Kidney glomerular epithelial cell (primary cell): ENCODE measurements at places on chromosomes 3 and 15.
A peak's percentile ranks its signal among the peaks of the same experiment; 100 is the strongest.

- no peak for DNase-seq
These were observed 50.7 kb downstream of the MYLK start for GRCh38 chr3:123833398-123833785.

- no peak for DNase-seq
These were observed 16.6 kb downstream of the SEMA3F start for GRCh38 chr3:50171540-50172301.

GRCh38 chr3:113264283-113265131, 53.1 kb downstream of the BOC start:
- DNase-seq = no peak

DNA sequence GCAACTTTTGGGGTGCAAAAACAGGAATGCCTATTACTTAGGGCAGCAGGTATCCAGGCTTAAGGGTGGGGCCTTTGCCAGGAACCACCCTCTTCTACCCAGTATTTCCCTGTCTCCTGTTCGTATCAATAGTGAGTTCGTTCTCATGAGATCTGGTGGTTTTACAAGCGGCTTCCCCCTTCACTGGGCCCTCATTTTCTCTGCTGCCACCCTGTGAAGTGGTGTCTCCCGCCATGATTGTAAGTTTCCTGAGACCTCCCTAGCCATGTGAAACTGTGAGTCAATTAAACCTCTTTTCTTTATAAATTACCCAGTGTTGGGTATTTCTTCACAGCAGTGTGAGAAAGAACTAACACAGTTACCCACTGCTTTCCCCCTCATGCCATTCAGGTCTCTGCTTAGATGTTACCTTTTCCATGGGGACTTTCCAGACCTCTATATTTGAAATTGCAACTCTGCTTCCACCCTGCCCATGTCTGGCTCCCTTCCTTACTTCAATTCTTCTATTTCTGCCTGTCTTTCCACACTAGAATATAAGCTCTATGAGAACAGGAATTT, 23.9 kb upstream of the TRA2B start:
- no peak for DNase-seq

DNA sequence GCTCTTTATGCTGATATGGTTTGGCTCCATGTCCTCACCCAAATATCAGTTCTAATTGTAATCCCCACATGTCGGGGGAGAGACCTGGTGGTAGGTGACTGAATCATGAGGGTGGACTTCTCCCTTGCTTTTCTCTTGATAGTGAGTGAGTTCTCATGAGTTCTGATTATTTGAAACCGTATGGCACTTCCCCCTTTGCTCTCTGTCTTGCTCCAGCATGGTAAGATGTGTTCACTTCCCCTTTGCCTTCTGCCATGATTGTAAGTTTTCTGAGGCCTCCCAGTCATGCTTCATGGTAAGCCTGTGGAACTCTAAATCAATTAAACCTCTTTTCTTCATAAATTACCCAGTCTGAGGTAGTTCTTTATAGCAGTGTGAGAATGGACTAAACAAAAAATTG, 107.6 kb downstream of the IMPG2 start:
- no peak for DNase-seq

DNA sequence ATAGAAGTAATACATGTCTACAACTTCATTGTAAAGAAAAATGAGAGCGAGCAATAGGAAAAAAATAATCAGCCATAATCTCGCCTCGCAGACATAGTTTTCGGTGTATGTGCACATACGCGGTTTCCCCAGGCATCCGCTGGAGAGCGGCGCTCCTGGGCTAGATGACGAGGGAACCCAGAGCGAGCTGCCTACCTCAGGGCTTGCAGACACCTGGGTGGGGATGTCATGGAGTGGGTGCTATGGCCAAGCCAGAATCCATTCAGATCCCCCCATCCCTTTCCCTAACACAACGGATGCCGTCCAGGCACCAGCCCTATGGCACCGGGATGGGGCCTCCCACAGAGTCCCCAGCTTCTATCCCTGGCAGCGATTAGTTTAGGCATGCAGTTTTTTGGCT, 4.5 kb upstream of the CFAP100 start:
- DNase-seq = no peak

GRCh38 chr3:181618260-181618659, 93.5 kb upstream of the SOX2 start:
- DNase-seq = no peak

- DNase-seq = peak; percentile 79
These were observed 9.1 kb downstream of the BNC1 start for GRCh38 chr15:83275412-83275811.

GRCh38 chr3:68751888-68752287, 180.5 kb downstream of the TAFA4 start:
- DNase-seq = no peak

DNA sequence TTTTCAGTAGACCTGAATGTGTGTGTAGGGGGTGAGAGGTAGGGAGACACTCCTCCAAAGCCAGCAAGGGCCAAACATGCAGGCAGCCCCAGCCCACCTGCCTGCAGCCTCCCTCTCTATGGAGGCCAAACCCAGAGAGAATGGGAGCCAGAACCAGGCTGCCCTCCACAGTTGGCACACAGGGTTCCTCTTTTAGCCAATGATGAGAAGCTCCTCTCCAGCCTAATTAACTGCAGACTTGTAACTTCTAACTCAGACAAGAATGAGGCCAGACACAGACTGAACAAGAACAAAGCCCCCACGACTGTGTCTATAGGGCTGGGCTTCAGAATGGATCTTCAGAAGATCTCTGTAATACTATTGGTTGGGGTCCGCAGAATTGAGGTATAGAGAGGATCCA, 12.3 kb upstream of the TLE3 start:
- DNase-seq = no peak

- DNase-seq = no peak
These were observed 163.5 kb upstream of the EOMES start for GRCh38 chr3:27885641-27886040.

- DNase-seq = no peak
These were observed 33.4 kb downstream of the CD86 start for GRCh38 chr3:122088531-122088930.

- DNase-seq = no peak
These were observed 12.2 kb upstream of the NMD3 start for GRCh38 chr3:161208931-161209330.

- DNase-seq = no peak
These were observed 8.9 kb upstream of the ZNF619 start for GRCh38 chr3:40468018-40468417.

DNA sequence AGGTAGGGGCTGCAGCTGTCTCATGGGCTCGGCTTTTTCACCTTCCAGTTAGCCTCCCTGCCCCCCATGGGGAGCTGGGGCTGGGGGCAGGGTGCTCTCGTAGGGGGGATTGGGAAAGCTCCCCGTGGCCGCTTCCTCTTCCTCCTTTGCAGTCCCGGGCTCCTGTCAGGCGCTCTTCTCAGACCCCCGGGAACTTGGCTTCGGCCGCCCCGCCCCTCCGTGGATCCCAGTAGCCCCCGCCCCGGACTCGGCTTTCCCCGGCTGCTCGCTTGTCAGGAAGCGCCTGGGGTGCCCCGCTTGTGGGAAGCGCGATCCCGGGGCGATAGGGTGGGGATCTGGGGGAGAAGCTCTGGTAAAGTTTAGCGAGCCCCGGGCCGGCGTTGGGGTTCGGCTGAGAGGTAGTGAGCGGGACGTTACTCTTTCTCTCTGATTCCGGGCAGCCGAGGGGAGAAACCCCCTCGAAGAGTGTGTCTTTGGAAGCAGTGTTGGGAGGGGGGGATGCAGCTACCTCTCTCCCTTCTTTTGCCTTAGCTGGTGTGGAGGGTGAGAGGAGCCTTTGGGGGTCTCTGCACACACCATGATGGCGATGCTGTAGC, 611 bp downstream of the PIAS1 start:
- no peak for DNase-seq

DNA sequence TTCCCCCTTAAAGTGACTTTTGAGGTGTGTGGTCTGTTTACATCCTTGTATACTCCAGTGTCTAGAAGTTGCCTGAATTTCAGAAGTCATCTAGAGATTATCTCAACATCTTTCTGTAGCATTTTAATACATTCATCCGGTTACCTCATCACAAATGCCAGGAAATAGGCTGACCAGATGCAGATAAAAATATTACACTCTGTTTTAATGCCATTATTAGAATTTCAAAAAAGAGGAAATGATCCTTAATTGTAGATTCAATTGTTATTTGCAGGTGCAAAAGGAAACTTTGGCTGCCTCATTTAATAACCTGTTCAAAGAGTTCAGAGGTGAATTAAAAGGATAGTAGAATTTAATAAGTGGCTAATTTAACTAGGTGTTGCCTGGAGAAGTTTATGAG, 290.9 kb downstream of the C3orf38 start:
- DNase-seq = no peak

GRCh38 chr15:51558411-51558810, 64.2 kb downstream of the DMXL2 start:
- DNase-seq = no peak

- DNase-seq = no peak
These were observed 344.8 kb downstream of the ERC2 start for GRCh38 chr3:56123487-56123886.

DNA sequence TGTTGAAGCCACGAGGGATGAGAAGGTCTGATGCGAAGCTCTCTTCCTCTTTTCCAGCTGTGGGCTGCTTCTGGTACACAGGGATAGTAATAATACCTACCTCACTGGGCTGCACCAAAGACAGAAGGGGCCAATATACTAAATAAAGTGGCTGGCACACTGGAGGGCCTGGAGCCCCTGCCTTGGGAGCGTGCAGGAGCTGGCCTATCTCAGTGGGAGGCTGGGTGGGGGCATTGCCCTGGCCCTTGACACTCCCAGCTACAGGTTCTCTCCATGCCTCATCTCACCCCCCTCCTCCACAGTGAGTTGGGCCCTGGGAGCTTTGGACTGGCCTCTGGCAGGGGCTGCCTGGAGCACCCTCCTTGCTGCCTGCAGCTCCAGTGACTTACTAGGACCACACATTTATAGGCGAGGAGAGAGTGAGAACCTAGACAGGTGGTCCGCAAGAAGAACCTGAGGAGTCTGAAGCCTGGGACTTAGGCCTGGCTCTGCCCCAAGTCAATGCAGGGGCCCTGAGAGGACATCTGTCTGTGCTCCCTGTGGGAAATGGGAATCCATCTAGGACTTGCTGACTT, 1.6 kb downstream of the NOX5 start:
- no peak for DNase-seq

- peak; percentile 89 for DNase-seq
These were observed 79.3 kb downstream of the ADAMTSL3 start for GRCh38 chr15:83733206-83733605.

- no peak for DNase-seq
These were observed 115.1 kb upstream of the IQSEC1 start for GRCh38 chr3:13188181-13188779.

DNA sequence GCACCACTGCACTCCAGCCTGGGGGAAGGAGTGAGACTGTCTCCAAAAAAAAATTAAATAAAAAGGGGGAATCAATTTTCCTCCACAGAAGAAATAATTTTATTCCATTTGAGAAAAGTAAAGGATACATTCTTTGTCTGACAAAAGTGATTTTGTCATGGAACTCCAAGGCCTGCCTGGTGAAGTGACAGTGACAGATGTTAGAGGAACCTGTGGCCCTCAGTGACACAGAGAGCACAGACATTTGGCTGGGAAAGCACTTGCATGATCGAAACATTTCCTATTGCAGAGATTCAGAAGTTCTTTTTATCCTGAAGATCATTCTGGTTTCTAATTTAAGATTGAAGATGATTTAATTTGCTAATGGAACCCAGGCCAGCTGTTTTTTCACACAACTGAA, 5.9 kb downstream of the LYSMD4 start:
- DNase-seq = no peak

DNA sequence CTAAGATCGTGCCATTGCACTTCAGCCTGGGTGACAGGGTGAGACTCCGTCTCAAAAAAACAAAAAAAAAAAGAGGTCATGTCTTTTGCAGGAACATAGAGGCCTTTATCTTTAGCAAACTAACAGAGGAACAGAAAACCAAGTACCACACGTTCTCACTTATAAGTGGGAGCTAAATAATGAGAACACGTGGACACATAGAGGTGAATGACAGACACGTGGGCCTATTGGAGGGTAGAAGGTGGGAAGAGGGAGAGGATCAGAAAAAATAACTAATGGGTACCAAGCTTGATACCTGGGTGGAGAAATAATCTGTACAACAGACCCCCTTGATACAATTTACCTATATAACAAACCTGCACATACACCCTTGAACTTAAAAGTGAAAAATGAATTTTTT, 401.4 kb upstream of the NAALADL2 start:
- DNase-seq = no peak

DNA sequence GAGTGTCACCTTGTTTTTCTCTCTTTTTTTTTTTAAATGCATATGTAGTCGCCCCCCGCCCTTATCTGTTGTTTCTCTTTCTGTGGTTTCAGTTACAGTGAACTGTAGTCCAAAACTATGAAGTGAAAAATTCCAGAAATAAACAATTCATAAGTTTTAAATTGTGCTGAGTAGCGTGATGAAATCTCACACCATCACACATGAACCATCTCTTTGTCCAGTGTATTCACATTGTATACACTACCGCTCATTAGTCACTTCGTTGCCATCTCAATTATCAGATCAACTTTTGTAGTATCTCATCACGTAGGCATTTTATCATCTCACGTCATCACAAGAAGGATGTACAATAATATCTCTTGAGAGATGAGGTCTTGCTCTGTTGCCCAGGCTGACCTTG, 62.5 kb upstream of the MLF1 start:
- DNase-seq = no peak

DNA sequence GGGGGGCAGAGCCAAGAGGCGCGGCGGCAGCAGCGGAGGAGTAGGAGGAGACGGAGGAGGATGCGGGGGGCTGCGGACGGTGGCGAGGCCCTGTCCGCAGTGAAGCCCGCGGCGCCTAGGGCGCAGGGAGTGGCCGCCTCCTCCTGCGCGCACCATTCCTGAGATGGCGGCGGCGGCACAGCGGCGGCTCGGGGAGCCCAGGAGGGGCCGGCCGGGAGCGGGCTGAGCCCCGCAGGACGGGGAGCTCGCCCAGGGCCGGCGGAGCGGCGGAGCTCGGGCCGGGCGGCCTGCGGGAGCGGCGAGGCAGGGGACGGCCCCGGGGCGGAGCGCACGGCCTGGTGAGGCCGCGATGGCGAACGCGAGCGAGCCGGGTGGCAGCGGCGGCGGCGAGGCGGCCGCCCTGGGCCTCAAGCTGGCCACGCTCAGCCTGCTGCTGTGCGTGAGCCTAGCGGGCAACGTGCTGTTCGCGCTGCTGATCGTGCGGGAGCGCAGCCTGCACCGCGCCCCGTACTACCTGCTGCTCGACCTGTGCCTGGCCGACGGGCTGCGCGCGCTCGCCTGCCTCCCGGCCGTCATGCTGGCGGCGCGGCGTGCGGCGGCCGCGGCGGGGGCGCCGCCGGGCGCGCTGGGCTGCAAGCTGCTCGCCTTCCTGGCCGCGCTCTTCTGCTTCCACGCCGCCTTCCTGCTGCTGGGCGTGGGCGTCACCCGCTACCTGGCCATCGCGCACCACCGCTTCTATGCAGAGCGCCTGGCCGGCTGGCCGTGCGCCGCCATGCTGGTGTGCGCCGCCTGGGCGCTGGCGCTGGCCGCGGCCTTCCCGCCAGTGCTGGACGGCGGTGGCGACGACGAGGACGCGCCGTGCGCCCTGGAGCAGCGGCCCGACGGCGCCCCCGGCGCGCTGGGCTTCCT, at the start of gene GPR27:
GPR27 (plus strand) TSS at position 155 of the 909 bp plus-strand sequence; CDS start at position 350, 195 bp downstream.
- no peak for DNase-seq
